ENCODE measurements at places on chromosomes 3 and 15. TPM values are rescaled to one million over a fixed set of nuclear protein-coding genes. Genes with fewer than 3 reads are reported as not detected.

CCR9 gene
- not detected for total RNA-seq

NDN gene
- 51.6 TPM for total RNA-seq

TMEM266 gene
- not detected for total RNA-seq

PLCL2 gene
- 32.4 TPM for total RNA-seq

GOLGA8G gene
- total RNA-seq: not detected

SV2B gene
- total RNA-seq: 0.24 TPM

FHIT gene
- 10.4 TPM for total RNA-seq

TM6SF1 gene
- total RNA-seq: 30.2 TPM

GOLGA8S gene
- total RNA-seq: 0.31 TPM

CLRN1 gene
- total RNA-seq: not detected

EBLN2 gene
- 1.4 TPM for total RNA-seq

SH3GL3 gene
- not detected for total RNA-seq

GPR27 gene
- 0.98 TPM for total RNA-seq

APOD gene
- 93.2 TPM for total RNA-seq

MESP2 gene
- not detected for total RNA-seq

CLDN1 gene
- total RNA-seq: 9.0 TPM

- DNase-seq: no peak
Observed at GRCh38 chr3:126004217-126004616, 35.2 kb downstream of the ROPN1B start.

GRCh38 chr15:91151781-91152563, 51.9 kb downstream of the SV2B start:
- no peak for DNase-seq

DNA sequence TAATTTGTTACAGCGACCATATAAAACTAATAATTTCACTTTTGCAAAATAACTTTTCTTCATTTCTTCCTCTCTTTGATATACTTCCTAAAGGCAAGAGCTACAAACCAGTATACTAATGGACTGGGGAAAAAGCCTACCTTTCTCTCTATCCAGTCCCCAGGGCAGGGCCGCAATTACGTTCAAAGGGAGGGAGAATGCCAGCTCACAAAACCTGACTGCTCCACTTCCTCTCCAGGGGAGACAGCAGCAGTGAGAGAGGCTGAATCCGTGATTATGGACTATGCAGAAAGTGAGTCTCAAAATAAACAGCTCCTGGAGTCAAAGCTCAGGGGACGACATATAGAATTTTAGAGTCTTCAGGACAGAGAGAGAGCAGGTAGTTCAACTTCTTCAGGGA, 126.9 kb upstream of the HES1 start:
- no peak for DNase-seq

DNA sequence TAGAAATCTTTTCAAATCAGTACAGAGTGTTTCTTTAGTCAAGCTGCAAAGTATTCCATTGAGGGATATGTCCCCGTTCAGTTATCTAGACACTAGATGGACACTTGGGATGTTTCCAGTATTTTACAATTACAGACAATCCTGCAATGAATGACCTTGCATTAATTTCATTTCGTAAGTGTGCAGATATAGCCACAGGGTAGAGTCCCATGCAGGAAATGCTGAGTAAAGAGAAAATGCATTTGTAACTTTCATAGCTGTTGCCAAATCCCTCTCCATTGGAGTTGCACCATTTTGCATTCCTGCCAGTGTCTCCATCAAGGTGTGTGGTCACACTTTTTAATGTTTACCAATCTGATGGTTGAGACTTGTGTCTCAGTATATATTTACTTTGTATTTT, 92.5 kb downstream of the LIPC start:
- DNase-seq: no peak

DNA sequence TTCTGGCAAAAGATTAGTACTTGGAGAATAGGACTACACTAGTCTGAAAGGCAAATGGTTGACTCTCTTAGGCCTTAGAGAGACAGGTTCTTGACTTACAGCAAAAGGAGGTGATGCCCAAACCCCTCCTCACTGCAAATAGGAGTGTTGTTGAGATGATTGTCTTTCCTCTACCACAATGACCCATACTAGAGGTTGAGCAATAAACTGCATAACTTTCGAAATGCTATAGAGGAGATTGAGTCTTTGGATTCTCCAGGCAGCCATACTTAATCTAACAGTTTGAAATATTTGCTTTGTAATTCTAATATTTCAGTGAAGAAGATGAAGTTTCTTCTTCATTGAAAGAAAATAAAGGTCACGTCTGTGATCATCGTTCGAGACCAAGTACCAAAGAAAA, 498.5 kb upstream of the GBE1 start:
- DNase-seq: no peak

DNA sequence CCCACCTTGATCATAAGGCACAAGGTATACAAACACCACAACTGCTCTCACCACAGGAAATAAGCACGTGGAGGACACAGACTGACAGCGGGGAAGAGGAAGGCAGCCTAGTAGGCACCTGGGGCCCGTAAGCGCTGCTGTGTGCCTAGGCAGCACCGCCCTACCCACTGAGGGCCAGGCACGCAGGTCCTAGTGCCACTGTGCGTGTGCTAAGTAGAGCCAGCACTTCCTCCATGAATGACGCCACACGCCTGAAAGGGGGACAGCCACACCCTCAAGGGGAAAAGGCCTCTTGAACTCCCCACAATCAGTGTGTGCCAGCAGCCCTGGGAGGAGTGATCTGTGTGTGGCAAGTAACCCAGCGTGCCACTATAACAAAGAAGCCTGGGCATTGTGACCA, 73.0 kb downstream of the ATP1B3 start:
- DNase-seq: no peak

GRCh38 chr3:43389388-43390254, 103.3 kb downstream of the SNRK start:
- peak; percentile 81 for DNase-seq

- DNase-seq: no peak
Observed at GRCh38 chr3:108887777-108888176, 65.2 kb downstream of the TRAT1 start.

- DNase-seq: no peak
Observed at GRCh38 chr3:141561426-141562034, 74.7 kb downstream of the RASA2 start.

DNA sequence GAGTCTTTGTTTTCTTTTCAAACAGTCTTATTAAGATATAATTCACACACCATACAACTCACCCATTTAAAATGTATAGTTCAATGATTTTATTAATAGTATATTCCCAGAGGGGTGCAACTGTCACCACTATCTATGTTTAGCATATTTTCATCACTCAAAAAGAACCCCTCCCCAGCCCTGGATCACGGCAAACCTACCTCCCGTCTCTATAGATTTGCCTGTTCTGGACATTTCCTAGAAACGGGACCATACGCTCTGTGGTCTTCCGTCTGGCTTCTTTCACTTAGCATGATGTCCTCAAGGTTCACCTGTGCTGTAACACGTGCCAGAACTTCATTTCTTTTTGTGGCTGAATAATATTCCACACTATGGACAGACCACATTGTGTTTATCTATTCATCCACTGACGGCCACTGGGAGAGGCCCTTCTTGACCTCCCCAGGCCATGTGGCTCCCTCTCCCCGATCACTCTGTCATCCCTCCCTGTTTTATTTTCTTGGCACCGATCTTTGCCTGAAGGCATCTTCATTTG, 56.4 kb downstream of the IQSEC1 start:
- DNase-seq: no peak

DNA sequence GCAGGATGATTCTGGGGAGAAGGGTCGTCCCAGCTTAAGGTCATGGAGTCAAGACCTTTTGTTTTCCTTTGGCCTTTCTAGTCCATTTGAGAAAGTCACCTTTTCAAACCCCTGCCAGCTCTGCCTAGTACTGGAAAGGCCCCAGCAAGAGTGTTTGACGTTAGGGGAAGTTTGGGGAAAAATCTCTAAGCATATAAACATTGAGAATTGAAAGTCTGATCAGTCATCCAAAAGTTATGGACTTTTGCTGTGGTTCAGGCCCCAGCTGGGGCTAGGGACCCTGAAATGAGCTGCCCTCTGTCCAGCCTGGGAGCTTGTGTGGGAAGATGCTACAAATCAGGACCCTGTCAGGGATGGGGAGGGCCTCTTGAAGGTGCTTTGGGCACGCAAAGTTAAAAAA, 21.6 kb downstream of the SLC6A6 start:
- DNase-seq: no peak

GRCh38 chr3:28840976-28841376, 439.9 kb upstream of the RBMS3 start:
- no peak for DNase-seq

GRCh38 chr3:66095295-66096001, 56.7 kb upstream of the MAGI1 start:
- DNase-seq: no peak

GRCh38 chr3:62500556-62501288, 127.4 kb upstream of the FEZF2 start:
- no peak for DNase-seq

DNA sequence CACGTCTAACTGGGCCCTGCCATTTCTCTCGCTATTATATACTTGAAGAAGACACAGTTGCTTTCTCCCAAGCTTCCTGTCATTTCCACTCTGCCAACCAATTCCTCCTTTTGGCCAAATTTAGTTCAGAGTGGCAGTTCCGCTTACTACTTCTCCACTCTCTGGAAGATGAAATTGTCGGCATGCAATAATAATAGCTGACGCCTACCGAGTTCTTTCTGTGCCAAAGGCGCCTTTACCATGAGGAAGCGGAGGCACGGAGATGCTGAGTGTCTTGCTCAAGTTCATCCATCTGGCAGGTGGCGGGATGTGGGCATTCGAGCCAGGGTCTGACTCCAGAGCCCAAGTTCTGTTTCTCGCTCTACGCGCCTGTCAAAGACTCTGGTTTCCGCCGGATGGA, 14.6 kb upstream of the NRROS start:
- DNase-seq: no peak

- DNase-seq: no peak
Observed at GRCh38 chr3:7978087-7978422, 523.6 kb upstream of the LMCD1 start.

DNA sequence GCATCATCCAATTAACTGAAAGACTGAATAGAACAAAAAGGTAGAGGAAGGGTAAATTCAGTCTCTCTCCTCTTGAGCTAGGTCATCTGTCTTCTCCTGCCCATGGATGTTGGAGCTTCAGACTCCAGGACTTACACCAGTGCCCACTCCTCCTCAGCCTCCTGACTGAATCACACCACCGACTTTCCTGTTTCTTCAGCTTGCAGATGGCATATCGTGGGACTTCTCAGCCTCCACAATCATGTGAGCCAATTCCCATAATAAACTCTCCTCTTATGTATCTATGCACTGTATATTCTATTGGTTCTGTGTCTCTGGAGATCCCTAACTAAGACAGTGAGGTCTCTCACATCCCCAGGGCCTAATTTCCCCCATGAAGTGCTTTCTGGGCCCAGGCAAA, 140.4 kb downstream of the CD47 start:
- no peak for DNase-seq

DNA sequence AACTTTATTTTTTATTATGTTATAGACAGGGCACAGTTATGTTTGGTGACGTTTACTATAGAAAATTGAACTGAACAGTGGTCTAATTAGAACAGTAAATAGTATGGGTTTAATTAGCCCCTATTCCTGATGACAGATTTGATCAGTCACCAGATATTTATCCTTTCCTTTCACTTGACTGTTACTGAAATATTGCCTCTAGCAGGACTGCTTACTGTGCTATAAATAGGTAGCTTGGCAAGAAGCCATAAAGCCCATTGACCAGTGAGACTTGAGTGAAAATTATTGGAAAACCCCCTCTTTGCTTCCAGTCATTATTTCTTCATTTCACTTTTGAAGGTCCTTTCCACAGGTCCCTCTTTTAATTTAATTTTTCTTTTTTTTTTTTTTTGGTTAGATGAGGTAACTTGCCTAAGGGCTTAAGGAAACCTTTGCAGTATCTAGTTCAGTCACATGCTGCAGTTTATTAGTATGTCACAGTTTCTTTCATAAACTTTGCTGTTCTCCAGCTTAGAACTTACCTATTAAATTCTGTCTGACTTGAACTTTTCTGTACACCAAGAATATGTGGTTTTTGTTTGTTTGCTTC, 115.6 kb downstream of the ADAMTSL3 start:
- DNase-seq: no peak

- DNase-seq: peak; percentile 16
Observed at GRCh38 chr15:68552344-68552743, 26.4 kb upstream of the CORO2B start.

GRCh38 chr3:143360244-143360643, 240.7 kb downstream of the CHST2 start:
- DNase-seq: no peak

- no peak for DNase-seq
Observed at GRCh38 chr15:98713585-98714001, 65.3 kb downstream of the IGF1R start.

DNA sequence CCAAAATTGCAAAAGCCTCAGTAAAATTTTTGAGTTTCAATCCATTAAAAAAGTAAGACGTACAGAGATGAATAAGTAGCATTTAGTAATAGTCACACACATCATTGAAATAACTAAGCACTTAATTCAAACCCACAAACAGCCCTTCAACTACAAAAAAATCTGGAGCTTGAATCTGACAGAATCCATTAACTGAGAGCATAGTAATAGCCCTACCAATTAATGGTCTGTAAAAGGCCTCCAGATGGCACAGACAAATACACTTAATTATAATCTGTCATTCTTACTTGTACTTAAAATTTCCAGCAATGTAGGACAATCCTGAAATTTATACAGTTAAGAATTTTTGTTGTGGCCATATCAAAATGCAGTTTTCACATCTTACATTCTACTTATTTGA, 246.9 kb downstream of the VGLL3 start:
- no peak for DNase-seq

GRCh38 chr3:100844063-100844936, 135.0 kb downstream of the TFG start:
- no peak for DNase-seq

- DNase-seq: peak; percentile 80
Observed at GRCh38 chr15:92074646-92075045, 221.1 kb downstream of the SLCO3A1 start.

DNA sequence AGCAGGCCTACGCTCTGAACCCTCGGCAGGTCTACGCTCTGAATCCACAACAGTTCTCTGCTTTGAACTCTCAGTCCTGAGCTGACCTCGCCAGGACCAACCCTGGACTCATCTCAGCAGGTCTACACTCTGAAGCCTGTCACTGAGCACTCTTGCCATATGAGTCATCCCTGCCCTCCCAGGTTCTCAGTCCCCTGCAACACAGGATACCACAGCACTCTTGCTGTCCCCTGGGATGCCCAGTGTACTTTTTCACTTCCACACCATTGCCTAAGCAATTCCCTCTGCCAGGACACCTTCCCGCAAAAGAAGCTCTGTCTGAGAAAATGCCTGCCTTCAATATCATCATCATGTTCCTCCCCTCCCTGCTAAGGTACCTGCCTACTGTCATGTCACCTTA, 42.0 kb downstream of the NUP210 start:
- DNase-seq: no peak
